Uterus (tissue), 4 donors: ENCODE measurements at places on chromosomes 5 and 9.

- DNase-seq, result no peak
Observed at GRCh38 chr5:134113363-134113889, 1.1 kb upstream of the TCF7 start.

DNA sequence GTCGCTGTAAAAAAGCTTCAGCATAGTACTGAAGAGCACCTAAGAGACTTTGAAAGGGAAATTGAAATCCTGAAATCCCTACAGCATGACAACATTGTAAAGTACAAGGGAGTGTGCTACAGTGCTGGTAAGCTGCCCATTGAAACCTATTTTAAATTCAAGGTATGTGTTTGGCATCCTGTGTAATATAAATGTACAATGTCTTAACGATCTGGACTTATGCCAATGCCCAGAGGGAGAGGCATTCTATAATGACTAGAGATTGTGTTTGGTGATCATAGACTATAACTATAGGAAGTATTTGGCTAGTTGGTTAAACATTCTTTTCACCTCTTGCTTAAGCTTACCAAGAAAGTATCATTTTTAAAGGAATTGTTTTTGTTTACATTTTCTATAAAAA, 95.7 kb downstream of the INSL6 start:
- no peak for DNase-seq

- no peak for DNase-seq
Observed at GRCh38 chr5:10409504-10409903, 32.2 kb upstream of the ROPN1L start.

- DNase-seq, result no peak
Observed at GRCh38 chr9:6901180-6901579, 143.4 kb downstream of the KDM4C start.

DNA sequence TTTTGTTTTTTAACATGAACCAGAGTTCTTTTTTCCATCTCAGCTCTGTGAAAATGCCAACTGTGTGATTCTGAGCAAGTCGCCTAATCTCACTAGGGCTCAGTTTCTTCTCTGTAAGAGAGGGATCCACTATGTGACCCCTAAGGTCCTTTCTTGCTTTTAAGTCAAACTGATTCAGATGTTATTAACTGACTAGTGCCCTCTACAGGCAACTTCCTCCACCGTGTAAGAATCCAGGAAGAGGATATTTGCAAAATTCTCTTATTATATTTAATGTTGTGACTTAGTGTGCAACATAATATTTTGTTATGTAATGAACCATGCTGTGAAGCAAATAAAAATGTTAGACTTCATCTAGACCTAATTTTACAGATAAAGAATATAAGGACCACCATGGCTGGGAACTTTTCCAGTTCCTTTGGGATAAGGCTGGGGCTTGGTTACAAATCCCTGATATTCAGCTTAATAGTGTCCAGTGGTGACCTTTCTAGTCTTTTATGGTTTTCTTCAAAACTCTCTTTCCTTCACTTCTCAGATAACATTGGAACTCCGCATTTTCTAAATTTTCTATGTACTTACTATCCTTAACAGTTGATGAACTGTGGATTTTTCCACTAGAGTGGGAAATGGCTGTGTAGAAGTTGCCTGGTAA, 244.7 kb downstream of the PIK3R1 start:
- DNase-seq, result peak; percentile 46

- no peak for DNase-seq
Observed at GRCh38 chr5:134227776-134228175, 1.9 kb upstream of the PPP2CA start.

DNA sequence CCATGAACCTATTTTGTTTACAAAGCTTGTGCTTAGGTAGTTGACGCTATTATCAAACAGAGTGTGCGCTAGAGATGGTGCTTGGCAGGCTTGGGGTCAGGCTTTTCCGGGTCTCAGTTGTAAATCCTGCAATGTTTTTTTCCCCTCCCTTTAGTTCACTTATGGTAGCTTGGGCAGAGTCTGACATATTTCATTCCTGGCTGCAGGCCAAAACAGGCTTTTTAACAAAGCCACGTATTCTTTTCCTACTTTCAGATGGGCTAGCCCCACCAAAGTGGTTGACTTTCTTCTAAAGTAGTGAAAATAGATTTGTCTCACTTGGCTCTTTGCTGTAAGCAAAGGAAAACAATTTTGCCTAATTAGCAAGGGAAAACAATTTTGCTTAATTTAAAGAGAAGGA, 58.0 kb upstream of the FBN2 start:
- DNase-seq, result no peak

DNA sequence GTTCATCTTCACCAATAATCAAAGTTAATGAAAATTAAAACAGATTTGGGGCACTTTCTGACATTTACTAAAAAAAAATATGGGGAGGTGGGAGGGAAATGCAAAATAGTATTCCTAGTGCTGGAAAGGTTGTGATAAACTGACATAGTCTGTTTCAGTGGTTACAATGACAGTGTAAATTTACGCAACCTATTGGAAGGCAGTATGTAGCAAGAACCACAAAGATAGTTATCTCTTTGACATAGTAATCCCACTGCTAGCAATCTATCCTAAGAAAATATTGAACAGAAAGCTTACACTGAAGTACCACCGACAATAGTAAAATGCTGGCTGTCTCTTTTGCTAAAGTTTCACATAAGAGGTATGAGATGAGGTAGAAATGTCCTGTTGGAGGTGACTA, 15.1 kb upstream of the EPB41L4B start:
- no peak for DNase-seq

DNA sequence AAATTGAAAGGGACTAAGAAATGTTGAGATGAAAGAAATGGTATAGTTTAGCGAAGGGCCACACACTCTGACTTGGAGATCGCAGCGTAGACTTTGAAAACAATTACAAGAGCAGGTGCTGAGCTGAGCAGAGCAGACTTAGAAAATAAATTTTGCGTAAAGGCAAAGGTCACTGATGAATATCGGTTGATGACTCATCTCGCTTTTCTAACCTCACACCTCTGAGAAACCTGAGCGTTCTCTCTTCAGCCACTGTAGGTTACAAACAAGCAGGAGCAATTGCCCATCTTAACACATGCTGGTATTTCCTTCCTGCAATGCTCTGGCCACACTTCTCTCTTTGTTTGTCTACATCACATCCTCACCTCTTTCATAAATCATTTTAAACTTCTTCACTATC, 190.6 kb upstream of the C9orf72 start:
- DNase-seq, result no peak
